SK-N-SH treated with all-trans-retinoic acid at 6 μM for 48 hours (cell line): ENCODE measurements at places on chromosomes 5 and 9.
A peak's percentile ranks its signal among the peaks of the same experiment; 100 is the strongest.

DNA sequence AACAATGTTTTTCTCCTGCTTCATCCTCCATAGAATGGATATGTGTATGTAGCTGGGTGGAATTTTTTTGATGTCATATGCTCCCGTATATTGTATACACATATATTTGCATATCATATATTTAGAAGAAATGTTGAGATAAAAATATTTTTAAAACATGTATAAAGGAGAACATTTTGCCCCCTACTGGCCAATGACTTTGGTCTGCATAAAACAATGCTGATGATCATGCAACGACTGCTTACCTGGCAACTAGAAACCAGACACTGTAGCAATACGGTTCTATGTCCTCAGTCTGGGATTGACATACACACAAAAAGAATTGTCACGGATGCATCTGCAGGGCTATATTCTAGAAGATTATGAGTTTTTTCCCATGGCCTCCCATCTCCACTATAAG is 503.6 kb downstream of the ELAVL2 start:
- ATAC-seq, result no peak

DNA sequence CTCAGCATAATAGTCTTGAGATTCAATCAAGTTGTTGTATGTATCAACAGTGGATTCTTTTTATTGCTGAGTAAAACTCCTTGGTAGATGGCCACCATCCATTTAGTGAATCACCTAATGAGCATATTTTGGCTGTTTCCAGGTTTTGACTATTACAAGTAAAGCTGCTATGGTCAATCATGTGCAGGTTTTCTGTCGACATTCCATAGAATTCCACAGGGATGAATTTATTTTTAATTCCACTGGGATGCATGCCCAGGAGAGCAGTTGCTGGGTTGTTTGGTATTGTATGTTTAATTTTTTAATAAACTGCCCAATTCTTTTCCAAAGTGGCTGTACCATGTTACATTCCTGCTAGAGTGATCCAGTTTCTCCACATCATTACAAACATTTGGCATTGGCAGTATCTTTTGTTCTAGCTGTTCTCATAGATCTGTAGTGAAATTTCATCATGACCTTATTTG is 10.5 kb upstream of the S1PR3 start:
- ATAC-seq, result peak; percentile 61; the same call in 2 of the 3 replicates

GRCh38 chr5:102271759-102272158 is 24.3 kb downstream of the SLCO4C1 start:
- ATAC-seq, result no peak

DNA sequence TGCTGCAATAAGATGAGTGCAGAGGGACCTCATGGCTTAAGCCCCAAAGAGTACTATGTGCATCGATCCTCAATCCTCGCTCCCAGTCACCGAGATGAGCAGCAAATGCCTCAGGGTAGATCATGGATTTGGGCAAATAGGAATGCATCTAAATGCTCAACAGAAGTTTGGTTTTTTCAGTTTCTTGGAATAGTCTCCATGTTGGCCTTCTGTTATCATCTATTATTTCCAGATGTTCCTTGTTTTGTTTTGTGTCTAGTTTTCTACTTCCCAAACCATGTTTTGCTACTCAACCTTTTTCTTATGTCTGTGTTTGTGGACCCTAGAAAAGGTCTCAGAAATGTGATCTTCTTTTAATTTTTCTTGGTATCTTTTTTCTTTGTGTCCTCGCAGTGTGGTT is 43.5 kb upstream of the RASGRF2 start:
- ATAC-seq, result no peak

GRCh38 chr9:18891946-18892670 is 140.9 kb downstream of the SAXO1 start:
- ATAC-seq, result no peak

- ATAC-seq, result no peak; the same call in 2 of the 3 replicates
These were observed 97.0 kb upstream of the VCAN start for GRCh38 chr5:83374547-83374946.

- ATAC-seq, result no peak
These were observed 22.7 kb upstream of the COL5A1 start for GRCh38 chr9:134618833-134619447.

DNA sequence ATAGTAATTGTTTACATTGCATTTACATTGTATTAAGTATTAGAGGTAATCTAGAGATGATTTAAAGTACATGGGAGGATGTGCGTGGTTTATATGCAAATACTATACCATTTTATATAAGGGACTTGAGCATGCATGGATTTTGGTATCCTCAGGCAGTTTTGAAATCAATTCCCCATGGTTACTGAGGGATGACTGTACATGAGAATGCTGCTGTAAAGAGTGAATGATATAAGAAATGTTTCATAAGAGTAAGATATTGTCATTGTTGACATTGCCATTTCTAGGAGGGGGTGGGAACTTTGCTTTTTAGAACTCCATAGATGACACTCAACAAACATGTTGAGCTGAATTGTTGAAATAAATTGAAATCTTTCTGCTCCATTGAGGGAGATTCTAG is 185.0 kb downstream of the SEMA6A start:
- no peak for ATAC-seq

- no peak for ATAC-seq
These were observed 284.7 kb upstream of the TMEM161B start for GRCh38 chr5:88553136-88553875.

GRCh38 chr9:20398536-20399338 is 223.6 kb downstream of the MLLT3 start:
- no peak for ATAC-seq

DNA sequence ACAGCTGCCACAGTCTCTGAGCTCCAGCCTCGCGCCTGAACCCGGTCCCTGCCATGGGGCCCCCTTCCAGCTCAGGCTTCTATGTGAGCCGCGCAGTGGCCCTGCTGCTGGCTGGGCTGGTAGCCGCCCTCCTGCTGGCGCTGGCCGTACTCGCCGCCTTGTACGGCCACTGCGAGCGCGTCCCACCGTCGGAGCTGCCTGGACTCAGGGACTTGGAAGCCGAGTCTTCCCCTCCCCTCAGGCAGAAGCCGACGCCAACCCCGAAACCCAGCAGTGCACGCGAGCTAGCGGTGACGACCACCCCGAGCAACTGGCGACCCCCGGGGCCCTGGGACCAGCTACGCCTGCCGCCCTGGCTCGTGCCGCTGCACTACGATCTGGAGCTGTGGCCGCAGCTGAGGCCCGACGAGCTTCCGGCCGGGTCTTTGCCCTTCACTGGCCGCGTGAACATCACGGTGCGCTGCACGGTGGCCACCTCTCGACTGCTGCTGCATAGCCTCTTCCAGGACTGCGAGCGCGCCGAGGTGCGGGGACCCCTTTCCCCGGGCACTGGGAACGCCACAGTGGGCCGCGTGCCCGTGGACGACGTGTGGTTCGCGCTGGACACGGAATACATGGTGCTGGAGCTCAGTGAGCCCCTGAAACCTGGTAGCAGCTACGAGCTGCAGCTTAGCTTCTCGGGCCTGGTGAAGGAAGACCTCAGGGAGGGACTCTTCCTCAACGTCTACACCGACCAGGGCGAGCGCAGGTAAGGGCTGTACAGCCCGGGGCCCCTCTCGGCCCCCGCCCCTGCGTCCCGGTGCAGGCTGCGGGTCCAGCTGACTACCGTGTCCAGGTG is 509 bp downstream of the LVRN start:
- peak; percentile 72 for ATAC-seq

DNA sequence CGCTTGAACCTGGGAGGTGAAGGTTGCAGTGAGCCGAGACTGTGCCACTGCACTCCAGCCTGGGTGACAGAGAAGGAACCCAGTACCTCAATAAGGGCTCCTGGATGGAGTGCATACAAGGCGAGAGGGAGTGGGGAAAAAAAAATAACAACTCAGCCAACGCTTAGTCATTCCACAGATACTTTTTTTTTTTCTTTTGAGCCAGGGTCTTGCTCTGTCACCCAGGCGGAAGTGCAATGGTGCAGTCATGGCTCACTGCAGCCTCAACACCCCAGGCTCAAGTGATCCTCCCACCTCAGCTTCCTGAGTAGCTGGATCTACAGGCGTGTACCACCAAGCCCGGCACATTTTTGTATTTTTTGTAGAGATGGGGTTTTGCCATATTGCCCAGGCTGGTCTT is 59.5 kb upstream of the GGTA1 start:
- no peak for ATAC-seq

DNA sequence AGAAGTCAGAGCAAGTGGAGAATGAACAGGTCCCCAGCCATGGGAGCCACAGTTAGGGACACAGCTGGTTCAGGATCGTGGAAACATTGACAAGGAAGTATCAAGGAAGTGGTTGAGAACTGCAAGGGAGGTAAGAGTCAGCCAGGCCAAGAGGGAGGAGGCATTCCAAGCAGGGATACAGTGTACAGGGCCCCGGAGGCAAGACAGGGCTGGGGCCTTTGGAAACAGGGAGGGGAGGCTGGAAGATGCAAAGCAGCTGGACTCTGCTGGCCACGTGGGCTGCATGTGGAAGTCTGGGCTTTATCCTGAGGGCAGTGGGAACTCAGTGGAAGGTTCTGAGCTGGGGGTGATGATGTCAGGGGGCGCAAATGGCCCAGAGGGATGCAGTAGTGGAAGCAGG is 14.2 kb downstream of the CCDC180 start:
- no peak for ATAC-seq

DNA sequence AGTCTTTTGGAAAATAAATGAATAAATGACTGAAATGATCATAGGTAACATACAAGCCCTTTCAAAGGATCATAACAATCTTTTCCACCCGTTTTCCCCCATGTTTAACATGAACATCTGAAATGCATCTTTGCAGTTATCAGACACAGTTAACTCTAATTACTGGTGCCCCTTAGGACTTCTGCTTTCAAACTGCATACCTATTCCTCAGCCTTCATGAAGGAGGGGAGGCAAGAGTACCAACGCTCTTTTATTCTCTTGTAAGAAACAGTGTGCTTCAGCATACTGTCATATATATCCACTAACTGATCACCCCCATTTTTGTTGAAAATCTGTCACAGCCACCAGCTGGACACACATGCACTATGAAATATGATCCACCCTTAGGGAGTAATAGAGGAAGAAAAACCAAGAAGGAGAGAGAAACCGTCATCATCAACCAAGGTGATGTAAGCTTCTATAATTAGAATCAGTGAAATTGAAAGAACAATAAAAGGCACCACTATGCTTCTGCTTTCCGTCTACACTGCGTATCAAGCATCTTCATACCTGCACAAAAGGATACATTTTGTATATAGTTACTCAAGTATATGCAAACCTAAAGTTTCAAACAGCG is 98.7 kb downstream of the RAPGEF6 start:
- no peak; the same call in 2 of the 3 replicates for ATAC-seq

- peak; percentile 13 for ATAC-seq
These were observed 86.5 kb upstream of the TNFAIP8 start for GRCh38 chr5:119269061-119269944.

DNA sequence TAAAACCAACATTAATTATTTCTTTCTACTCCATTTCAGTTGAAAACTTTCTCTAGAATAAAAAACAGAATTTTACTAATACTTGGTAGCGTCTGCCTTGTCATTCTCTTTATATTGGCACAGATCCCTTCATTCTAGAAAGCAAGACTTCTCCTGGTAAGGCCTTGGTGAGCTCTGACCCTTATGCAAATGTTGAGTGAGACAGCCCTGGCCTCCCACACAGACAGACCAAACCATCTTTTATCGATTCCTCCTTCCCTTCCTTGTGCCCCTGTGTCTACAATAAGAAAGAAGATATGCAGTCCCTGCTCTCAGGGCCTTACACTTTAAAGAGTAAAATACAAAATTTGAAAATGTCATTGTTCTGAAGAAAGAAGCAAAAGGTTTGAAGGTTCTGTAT is 262.2 kb downstream of the EFNA5 start:
- ATAC-seq, result no peak

DNA sequence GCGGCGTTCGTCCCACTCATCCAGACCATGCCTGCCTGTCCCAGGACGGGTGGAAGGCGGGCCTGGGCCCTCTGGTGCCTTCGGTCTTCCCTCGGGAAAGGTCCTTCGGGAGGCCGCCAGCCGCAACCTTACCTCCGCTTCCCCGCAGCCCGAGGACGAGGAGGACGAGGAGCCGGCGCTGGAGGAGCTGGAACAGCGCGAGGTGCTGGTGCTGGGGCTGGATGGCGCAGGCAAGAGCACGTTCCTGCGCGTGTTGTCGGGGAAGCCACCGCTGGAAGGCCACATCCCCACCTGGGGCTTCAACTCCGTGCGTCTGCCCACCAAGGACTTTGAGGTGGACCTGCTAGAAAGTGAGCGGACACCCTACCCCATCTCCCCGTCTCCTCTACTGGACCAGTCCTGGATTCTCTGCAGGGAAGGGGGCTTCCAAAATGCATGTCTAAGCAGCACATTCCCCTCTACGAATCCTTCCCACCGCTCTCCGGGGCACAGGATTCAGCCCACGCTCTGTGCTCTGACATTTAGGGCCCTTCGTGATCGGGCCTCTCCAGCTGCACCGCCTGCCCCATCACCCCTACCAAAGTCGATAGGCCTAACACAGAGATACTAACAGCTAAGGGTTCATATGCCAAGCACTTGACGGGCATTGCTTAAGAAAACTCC is 1.1 kb downstream of the ARL10 start:
- peak; percentile 26; the same call in 2 of the 3 replicates for ATAC-seq

DNA sequence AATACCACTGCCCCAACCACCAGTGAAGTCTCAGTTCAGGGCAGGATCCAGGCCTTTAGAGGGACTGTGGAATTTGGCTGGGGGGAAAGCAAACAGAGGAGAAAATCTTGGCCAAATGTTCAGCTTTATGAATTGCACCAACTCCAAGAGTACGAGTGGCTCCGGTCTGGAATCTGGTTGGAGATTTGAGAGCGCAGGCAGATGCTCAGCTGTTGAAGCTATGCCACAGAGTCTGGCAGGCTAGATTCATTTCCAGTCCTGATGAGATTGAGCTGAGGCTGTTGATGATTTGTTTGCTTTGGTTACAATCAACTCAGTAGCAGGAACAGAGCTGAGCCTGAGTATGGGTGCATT is 9.1 kb upstream of the HSPB3 start:
- no peak for ATAC-seq

GRCh38 chr9:7209016-7209715 is 451.4 kb downstream of the KDM4C start:
- no peak for ATAC-seq

GRCh38 chr9:127562841-127563401 is 49.2 kb upstream of the STXBP1 start:
- peak; percentile 8 for ATAC-seq

- no peak for ATAC-seq
These were observed 142.1 kb downstream of the XRCC4 start for GRCh38 chr5:83219495-83219894.

GRCh38 chr5:5739490-5739945 is 317.0 kb downstream of the ICE1 start:
- no peak for ATAC-seq

- no peak for ATAC-seq
These were observed 59.9 kb downstream of the SUB1 start for GRCh38 chr5:32645246-32645645.

GRCh38 chr5:6766604-6767093 is 53.4 kb downstream of the TENT4A start:
- ATAC-seq, result peak; percentile 94

GRCh38 chr5:98111686-98112085 is 661.8 kb upstream of the RGMB start:
- peak; percentile 36; the same call in 1 of the 3 replicates for ATAC-seq
